ENCODE measurements at places on chromosomes 6 and 20. TPM values are rescaled to one million over a fixed set of nuclear protein-coding genes. Genes with fewer than 3 reads are reported as not detected.

Gene ENPP1
- total RNA-seq = 67.4 TPM

Gene PREX1
- total RNA-seq = 3.3 TPM

Gene GPANK1
- total RNA-seq = 20.0 TPM

Gene ESR1
- 1.0 TPM for total RNA-seq

Gene SLCO4A1
- 6.6 TPM for total RNA-seq

Gene GLO1
- total RNA-seq = 89.1 TPM

Gene ANGPT4
- total RNA-seq = not detected

Gene RBBP8NL
- total RNA-seq = not detected

Gene ZNF334
- 1.1 TPM for total RNA-seq

Gene FAM217A
- not detected for total RNA-seq

Gene CRISP2
- total RNA-seq = not detected

Gene DZANK1
- total RNA-seq = 1.7 TPM

Gene EDN1
- 0.88 TPM for total RNA-seq

Gene CRIP3
- not detected for total RNA-seq

Gene SLC22A3
- 19.3 TPM for total RNA-seq

Gene CDH26
- not detected for total RNA-seq

Gene MAPK13
- 21.9 TPM for total RNA-seq

Gene ADGB
- total RNA-seq = not detected

Measured in placental pericyte (primary cell).